ENCODE measurements at places on chromosomes 2 and 18.

DNA sequence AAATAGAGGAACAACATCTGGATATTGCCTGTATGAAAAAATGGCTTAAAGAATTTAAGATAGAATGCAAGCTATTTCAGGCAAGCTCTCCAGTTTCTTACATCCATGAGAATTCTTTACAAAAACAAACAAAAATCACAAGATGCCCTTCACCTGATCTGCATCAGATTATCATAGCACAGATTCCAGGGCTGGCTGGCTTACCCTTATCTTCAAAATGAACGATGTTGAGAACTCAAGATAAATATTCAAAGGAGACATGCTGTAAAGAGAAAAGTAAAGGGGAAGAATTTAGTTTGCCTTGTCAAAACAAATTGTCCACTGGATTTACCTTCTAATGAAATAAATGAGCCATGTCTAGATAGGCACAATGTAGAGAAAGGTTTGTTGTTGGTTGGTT is 18.7 kb upstream of the SLC40A1 start:
- no peak for DNase-seq

GRCh38 chr18:26617151-26617554 is 68.8 kb upstream of the KCTD1 start:
- no peak for DNase-seq

- no peak for DNase-seq
Measured at GRCh38 chr2:52939250-52939649, 828.4 kb upstream of the CHAC2 start.

GRCh38 chr2:31078579-31079105 is 59.6 kb downstream of the GALNT14 start:
- DNase-seq: no peak

DNA sequence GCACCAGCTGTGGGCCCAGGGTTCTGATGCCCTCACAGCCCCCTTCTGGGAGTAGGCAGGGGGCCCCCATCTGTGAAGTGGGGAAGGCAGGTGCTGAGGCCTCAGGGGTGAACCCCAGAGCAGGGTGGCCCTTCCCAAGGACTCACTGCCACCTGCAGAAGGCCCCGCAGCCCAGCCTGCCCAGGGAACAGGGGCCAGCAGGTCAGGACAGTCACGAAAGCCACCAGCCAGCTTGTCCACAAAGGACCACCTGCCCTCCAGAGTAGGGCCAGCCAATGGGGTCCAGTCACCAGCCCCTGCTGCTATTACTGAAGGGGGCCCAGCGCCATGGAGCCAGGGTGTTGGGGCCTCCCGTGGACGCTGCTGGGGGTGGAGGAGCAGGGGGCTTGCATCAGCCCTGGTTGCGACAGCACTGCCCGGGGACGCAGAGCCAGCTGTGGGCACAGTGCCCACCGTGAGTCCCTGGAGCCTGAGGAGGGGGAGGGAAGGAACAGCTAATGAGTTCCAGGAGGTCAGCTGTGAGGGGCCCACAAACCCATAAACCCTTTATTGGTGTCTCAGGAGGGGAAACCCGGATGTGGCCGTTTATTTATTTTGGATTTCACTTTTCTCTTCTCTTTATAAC is 11.5 kb upstream of the SNED1 start:
- DNase-seq: no peak

DNA sequence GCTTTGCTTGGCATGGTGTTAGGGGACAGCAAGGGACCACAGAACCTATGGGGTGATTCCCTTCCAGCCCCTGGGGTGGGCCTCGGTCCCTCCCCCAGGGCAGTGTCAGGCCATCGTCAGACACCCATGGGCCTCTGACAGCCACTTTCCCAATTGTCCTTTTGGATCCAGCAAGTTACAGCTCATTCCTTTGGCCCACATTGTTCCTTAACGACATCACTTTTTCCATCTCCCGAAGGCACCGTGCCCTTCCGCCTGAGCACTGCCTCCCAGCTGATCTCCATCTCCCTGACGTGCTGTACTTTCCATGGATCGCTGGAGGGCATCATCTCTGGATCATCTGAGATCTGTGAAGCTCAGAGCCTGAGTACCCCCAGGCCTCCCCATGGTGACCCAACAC is 10.4 kb upstream of the KCNK3 start:
- no peak for DNase-seq

- peak; percentile 79 for DNase-seq
Measured at GRCh38 chr2:106841886-106842645, 43.9 kb downstream of the ST6GAL2 start.

Measured in NCI-H510A treated with DMSO at 0.1 percent for 48 hours (cell line).